ENCODE measurements at places on chromosomes 13 and 19.

DNA sequence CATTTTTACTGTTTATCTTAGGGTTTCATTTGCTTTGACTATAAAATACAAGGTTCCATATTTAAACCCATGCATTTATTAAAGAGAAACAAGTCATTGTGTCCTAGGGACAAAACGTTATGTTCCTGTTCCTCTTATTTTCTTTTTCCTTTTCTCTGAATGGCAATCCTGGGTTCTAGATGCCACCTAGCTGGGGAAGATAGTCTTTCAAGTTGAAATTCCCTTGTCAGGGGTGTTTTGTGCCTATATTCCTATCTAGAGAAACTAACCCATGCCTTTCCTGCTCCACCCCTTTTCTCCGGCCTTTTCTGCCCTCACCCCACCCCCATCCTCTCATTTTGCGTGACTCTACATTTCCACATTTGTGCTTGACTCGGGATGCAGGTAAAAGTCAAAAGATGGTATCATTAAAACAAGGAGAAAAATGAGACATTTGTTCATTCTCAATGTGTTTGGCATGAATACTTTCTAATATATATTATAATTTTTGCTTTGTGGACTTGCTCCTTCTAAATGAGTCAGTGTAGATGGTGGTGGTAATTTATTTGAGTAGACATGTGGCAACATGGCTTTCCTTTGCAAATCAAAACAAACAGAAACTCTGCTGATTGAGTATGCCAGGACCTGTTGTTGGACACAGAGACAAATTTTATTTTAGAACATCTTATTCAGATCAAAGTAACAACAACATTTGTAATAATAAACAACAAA is 26.8 kb upstream of the STARD13 start:
- DNase-seq: no peak

- DNase-seq: no peak
These were observed 179.7 kb downstream of the SPRY2 start for GRCh38 chr13:80161219-80161618.

DNA sequence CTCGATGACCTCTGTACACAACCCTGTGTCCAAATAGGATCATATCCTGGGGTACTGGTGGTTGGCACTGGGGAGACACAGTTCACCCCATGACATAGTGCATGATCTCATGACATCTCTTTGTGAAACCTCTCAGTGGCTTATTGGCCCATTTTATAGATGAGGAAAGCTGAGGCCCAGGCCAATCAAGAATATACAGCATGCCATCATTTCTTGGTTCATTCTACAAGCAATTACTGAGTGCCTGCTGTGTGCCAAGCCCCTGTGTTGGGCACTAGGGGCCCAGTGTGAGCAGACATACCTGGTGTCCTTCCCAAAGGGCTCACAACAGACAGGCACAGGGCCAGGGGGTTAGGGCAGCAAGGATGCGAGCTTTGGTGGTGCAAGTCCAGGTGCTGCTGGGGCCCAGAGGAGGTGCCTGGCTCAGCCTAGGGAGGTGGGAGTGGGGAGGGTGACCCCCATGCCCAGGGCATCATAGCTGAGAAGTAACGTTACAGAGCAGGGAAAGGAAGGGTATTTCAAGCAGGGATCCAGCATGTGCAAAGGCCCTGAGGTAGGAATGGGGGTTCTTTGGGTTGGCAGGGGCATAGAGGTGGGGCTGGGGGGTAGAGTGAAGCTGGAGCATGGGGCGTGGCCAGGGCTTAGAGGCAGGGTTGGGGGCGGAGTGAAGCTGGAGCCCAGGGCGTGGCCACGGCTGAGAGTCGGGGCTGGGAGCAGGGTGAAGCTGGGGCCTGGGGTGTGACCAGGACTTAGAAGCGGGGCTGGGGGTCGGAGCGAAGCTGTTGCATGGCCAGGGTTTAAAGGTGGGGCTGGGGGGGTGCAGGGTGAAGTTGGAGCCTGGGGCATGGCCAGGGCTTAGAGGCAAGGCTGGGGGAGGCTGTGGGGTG is 20.7 kb downstream of the COLGALT1 start:
- no peak for DNase-seq

- DNase-seq: peak; percentile 2
These were observed 145.6 kb upstream of the KLHL1 start for GRCh38 chr13:70253834-70254233.

DNA sequence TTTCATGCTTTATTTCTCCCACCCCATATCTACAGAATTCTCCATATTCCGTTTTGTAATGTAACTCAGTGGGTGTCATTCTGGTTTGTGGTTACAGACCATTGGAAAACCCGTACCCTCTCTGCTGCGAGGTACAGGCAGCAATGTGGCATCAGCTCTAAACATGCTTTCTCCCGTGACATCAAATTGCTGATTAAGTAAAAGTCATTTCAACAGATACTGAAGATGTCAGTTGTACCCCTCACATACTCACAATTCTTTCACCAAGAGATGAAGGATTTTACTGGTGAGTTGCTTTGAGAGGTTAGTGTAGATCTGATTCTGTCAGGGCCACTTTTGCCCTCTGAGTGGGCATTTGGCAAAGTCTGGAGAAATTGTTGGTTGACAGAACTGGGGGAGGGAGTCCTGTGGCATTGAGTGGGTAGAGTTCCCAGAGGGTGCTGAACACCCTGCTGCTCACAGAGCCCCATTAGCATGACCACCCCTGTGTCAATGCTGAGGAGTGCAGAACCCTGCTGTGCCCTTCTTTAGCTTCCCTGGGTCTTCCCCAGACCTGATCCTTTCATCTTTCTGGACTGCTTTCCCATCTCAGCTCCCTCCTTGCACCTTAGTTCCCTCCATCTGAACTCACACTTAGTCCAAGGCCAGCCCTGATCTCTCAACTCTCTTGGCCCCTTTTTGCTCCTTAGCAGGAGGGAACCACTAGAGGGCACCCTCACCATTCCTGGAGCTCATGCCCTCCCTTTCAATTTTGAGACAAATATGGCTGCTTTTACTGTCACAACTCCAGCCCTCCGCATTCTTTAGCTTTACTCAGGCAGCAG is 39.9 kb upstream of the CEACAM8 start:
- DNase-seq: no peak

- no peak for DNase-seq
These were observed 151.6 kb downstream of the B3GLCT start for GRCh38 chr13:31351376-31351775.

- DNase-seq: no peak
These were observed 4.2 kb downstream of the SSC5D start for GRCh38 chr19:55492362-55492944.

- DNase-seq: no peak
These were observed 83.7 kb downstream of the STK24 start for GRCh38 chr13:98493042-98493712.

- no peak for DNase-seq
These were observed 12.2 kb downstream of the CIC start for GRCh38 chr19:42281146-42281826.

DNA sequence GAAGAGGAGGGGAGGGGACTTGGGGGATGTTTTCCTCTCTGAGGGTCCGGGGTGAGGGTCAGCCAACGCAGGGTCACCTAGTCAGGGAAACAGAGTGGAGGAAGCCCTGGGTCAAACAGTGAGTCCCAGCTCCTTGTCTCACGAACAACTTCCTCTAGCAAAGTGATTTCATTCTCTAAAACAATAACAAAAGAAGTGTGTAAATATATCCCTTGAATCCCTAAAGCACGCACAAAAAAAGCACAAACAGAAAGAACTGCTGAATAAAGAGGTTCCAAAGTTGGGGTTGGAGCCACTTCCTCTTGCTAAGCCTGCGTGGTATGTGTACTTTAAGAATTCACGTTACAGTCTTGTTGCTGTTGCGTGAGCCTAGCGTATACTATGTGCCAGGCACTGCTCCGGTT is 1.5 kb upstream of the C5AR2 start:
- DNase-seq: no peak

- DNase-seq: no peak
These were observed 26.1 kb downstream of the IER2 start for GRCh38 chr19:13176345-13176744.

GRCh38 chr13:34176633-34177032 is 358.7 kb downstream of the RFC3 start:
- DNase-seq: no peak

DNA sequence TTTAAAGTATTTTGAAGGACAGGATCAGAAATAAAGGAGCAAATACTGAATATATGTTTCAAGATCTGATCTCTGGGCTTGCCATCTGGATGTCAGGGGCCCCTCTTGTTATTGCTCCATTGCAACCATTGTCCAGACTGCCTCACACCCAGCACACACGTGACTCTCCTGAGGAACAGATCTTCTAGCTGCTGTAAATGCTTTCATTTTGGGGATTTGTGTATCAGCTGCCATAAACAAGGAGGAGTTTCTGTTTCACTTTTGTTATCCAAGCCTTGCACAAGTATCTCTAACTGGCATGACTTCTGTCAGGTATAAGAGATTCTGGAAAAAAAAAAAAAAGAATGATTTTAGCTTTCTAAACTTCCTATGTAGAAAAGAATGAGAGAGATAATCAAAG is 1624.1 kb upstream of the PRR20A start:
- DNase-seq: no peak

DNA sequence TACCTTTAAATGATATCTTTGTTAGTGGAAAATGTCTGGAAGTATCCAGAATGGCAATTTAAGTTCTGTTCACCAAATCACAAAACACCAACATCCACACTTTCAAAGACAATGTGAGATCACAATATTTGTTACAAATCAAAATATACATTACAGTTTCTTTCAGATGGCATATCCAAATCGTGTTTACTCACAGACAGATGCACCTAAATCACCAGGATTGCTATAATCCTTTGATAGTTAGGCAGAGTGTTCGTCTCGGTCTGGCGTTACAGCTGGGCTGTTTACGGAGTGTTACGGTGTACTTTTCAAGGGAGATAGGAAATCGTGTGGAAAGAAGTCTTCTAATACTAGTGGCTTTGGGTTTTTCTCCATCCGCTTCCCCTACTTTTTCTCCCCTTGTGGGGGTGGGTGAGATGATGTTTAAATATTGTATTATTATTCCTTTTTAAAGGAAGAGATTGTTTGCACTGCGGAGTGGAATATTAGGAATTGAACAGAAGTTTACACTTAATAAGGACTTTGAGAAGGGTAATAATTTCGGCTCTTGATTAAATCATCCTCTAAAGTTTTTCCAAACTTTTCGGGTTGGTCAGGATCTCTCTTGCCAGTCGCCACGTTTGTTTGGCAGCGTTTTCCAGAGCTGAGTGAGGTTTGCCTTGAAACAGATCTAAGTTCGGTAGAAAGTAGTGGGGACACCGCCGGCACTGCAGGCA is 1.8 kb downstream of the MAB21L1 start:
- no peak for DNase-seq

GRCh38 chr13:99416411-99417121 is 84.7 kb upstream of the TM9SF2 start:
- no peak for DNase-seq

- DNase-seq: no peak
These were observed 2.5 kb downstream of the DBP start for GRCh38 chr19:48634424-48635262.

GRCh38 chr13:28267497-28267896 is 129.2 kb downstream of the PAN3 start:
- no peak for DNase-seq

GRCh38 chr19:45768655-45768983 is 433 bp downstream of the SIX5 start:
- no peak for DNase-seq

DNA sequence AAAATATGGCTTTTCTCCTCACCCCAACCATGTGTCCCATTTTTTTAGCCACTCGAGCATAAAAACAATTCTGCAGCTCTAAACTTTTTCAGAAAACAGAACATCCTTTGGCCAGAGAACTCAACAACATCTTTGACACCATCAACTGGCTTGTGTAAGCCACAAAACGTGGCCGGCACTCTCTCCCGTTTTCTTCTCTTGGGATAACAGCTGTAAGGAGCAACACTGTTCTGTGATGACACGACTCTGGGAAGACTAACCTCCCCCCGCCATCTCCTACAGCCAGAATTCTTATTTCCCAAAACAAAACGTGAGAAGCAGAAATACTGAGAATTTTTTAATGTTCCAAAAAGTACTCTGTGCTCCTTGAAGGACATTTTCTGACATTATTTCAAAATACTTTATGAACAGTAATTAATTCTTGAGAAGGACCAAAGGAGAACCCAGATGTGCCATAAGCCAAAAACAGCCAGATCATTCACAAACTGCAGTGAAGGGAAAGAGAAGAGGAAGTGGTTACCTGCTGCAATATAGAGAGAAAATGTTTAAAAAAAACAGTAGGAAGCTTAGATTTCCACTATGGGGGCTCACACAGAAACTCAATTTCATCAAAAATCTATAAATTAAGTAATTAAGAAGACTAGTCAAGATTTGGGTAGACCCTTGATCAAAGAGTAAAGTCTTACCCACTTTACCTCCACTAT is 25.8 kb downstream of the COL4A1 start:
- DNase-seq: no peak

- no peak for DNase-seq
These were observed 16.5 kb downstream of the NFIX start for GRCh38 chr19:13011653-13012389.

GRCh38 chr13:88112526-88112925 is 441.4 kb downstream of the SLITRK5 start:
- no peak for DNase-seq

- DNase-seq: peak; percentile 40
These were observed 1.4 kb downstream of the PEG3 start for GRCh38 chr19:56838909-56839651.

DNA sequence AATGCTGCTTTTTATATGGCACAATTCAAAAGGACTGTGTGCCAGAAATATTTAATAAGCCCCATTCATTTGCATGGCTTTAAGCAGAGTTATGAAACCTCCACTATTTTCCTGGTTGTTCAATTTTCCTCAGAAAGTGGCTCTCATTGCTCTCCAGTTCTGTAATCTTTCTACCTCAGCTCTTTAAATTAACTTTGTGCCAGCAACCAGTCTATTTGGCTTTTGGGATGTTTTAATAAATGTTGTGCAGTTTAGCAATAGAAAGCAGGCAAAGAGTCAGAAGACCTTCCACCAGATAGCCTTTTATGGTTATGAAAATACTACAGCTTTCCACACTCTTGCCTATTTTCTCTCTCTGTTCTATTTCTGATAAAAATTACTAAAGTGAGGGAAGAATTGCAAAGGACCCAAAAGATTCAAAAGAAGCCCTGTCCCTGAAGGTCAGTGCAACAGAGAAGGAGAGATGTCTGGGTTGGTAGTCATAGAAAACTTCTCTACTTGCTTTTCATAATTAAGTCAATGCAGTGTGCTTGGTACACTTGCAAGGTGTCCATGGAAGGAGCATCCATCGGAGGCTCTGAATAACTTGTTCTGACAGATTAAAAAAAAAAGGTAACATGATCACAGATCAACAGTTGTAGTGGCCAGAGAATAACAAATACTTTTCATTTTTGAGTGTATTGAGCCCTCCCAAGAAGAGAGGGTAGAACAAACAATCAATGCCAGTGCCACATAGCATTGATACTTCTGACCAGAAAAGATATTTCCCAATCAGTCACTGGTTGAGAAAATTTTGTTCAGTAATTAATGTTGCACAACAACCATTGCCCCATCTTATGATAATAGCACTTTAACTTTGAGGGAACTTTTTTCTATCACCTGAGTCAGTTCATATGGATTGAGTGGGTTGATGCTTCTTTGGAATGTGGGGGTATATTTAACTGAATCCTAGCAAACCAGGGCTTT is 48.4 kb upstream of the SPRY2 start:
- no peak for DNase-seq

- no peak for DNase-seq
These were observed 862.6 kb downstream of the EFNB2 start for GRCh38 chr13:105672881-105673280.

Measured in non-pigmented ciliary epithelial cell (primary cell).